ENCODE measurements at places on chromosomes 7 and 10. TPM values are rescaled to one million over a fixed set of nuclear protein-coding genes. Genes with fewer than 3 reads are reported as not detected.

BAMBI gene
- total RNA-seq = 35.4 TPM

DNA sequence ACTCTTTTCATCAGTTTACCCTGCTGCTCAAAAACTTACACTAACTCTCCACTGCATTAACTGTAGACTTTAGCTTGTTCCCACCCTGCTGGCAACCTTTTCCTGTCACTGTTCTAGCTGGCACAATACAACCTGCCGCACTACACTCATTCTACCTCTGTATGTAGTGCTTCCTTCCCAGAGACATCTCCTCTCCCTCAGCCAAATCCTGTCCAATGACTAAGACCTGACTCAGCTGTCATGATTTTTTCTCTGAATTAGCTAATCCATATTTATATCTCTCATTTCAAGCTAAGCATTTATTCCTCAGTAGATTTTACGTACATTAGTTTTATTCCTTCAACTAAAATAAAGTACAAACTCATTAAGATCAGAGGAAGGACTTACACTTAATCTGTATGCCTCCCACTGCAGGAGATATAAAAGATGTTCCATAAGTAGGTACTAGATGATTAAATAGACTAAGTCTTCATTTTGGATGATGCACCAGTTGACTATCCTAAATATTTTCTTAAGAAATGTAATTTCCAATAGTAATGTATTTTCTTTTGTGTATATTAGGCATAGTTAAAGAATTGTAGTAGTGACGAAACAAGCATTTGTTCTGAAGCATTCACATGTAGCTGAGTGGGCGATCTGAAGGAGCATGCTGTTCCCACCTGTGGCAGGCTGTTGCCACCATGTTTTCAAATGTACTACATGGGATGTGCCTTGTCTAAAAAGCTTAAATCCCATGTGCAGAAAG is 189.1 kb downstream of the SKAP2 start:
- no peaks in the 10 kb centered on the region for H3K27me3 ChIP-seq
- peaks cover 1% of the 10 kb centered on the region for H3K4me1 ChIP-seq
- no peak overlapping the region for H3K27ac ChIP-seq
- H3K36me3 ChIP-seq = no peaks in the 10 kb centered on the region

RBP4 gene
- 0.72 TPM for total RNA-seq

DNA sequence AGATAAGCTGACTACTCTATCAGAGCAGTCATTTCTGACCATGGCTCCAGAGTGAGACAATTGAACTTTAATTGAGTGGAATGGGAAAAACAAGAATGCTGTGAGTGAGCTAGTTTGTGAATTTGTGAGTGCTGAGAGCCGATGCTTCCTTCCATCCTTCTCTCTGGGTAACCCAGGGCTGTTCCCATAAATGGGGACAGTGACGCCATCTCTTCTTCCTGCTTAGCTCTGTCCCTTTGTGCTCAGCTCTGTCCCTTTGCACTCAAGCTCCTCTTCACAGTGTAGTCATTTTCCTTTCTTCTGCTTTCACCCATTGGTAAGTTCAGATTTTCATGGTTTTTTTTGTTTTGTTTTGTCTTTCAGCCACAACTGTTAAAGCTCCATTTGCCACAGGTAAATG is 24.4 kb downstream of the C10orf120 start:
- H3K36me3 ChIP-seq = no peaks in the 10 kb centered on the region
- no peaks in the 10 kb centered on the region for H3K4me1 ChIP-seq
- peaks cover 82% of the 10 kb centered on the region for H3K27me3 ChIP-seq
- H3K27ac ChIP-seq = no peak overlapping the region
- no peak for DNase-seq

DNA sequence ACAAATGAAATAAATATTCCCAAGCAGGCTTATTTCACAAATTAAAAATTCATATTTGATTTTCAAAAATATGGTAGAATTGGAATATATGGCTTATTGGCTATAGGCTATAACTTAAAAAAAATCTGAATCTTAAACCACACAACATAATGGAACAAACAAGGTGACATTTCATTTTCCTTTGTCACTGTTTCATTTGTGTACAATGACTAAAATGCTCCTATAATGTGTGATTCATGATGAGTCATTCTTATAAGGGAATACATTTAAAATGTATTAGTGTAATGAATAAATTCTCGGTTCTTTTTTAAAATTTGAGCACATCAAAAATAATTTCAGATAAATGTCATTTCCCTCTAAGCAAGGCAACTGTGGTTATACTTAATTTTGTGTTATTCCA is 148.0 kb upstream of the ANK3 start:
- H3K27ac ChIP-seq = no peak overlapping the region
- H3K4me3 ChIP-seq = no peak overlapping the region
- no peaks in the 10 kb centered on the region for H3K36me3 ChIP-seq
- DNase-seq = no peak
- peaks cover 7% of the 10 kb centered on the region for H3K4me1 ChIP-seq

DNA sequence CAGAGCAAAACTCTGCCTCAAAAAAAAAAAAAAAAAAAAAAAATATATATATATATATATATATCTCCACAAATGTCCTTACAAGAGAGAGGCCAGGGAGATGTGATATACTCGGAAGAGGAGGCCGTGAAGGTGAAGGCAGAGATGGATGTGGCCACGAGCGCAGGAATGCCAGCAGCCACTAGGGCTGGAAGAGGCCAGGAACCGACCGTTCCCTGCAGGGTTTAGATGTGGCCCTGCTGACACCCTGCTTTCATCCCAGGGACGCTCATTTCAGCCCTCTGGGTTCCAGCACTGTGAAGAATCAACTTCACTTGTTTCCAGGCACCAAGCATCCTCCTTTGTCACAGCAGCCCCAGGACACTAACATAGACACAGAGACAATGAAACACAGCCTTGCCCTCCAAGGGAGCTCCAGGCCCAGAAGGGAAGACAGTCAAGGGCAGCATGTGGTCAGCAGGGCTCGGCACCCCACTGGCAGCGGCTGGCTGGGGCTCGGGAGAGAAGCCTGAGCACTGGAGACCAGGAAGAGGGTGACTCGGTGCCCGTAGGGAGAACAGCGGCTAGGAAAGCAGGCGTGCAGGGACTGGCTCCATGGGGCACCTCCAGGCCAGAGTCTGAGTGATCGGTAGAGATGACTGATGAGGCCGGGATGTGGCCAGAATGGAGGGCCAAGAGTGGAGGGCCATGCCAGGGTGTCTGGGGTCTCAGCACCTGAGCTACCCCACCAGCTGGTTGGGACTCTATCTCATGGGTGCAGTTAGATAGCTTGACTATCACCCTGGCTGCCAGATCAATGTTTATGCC is 7.6 kb downstream of the WDR86 start:
- no peaks in the 10 kb centered on the region for H3K27me3 ChIP-seq
- no peak overlapping the region for H3K4me3 ChIP-seq
- DNase-seq = no peak

- H3K36me3 ChIP-seq = peaks cover 13% of the 10 kb centered on the region
- peaks cover 7% of the 10 kb centered on the region for H3K4me1 ChIP-seq
- H3K4me3 ChIP-seq = no peak overlapping the region
- DNase-seq = no peak
- no peaks in the 10 kb centered on the region for H3K27me3 ChIP-seq
Measured at GRCh38 chr7:158655931-158656441, 48.6 kb downstream of the NCAPG2 start.

DNA sequence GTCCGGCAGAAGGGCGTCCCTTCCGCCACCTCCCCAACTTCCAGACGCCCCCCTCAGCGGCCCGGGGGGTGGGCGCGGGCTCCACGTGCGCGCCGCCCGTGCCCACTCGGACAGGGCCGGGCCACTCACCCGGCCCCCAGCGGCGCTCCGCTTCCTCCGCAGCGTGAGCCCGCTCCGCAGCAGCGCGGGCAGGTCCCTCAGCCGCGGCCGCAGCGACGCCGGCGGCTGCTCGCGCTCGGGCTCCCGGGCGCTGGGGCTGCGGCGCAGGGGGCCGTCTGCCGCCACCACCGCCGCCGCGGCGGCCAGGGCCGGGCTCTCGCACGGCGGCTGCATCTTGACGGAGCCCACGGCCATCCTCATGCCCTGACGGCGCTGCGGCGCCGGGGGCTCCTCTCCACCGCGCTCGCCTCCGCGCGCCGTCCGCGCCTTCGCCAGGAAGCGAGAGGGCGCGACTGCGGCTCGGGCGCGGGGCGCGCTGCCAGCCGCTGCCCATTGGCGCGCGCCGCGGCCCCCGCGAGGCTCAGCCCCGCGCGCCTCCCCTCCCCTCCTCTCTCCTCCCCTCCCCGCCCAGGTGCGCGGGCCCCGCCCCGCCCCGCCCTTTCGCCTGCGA is at the start of gene RAPGEF5:
Gene RAPGEF5, minus strand, starts transcription at position 454 of the 610 bp plus-strand sequence. Its CDS starts 94 bp downstream, at position 360.
- H3K4me1 ChIP-seq = peaks cover 27% of the 10 kb centered on the region
- peak within 1 kb of the TSS; percentile 66 for H3K27ac ChIP-seq
- H3K4me3 ChIP-seq = peak within 1 kb of the TSS; percentile 87
- peaks cover 5% of the 10 kb centered on the region for H3K36me3 ChIP-seq

- H3K4me1 ChIP-seq = no peaks in the 10 kb centered on the region
- H3K36me3 ChIP-seq = no peaks in the 10 kb centered on the region
- no peak overlapping the region for H3K27ac ChIP-seq
- H3K4me3 ChIP-seq = no peak overlapping the region
Measured at GRCh38 chr10:22219308-22219707, 1.5 kb upstream of the EBLN1 start.

- no peaks in the 10 kb centered on the region for H3K4me1 ChIP-seq
- no peak overlapping the region for H3K27ac ChIP-seq
- DNase-seq = no peak
- H3K4me3 ChIP-seq = no peak overlapping the region
- no peaks in the 10 kb centered on the region for H3K27me3 ChIP-seq
Measured at GRCh38 chr7:45390180-45390579, 184.0 kb upstream of the ADCY1 start.

GRCh38 chr7:42238709-42239366 is 1.8 kb upstream of the GLI3 start:
- H3K4me1 ChIP-seq = peaks cover 10% of the 10 kb centered on the region
- no peak for DNase-seq
- H3K4me3 ChIP-seq = peak overlapping the region; percentile 82
- no peaks in the 10 kb centered on the region for H3K36me3 ChIP-seq

TDRD1 gene
- not detected for total RNA-seq

DNA sequence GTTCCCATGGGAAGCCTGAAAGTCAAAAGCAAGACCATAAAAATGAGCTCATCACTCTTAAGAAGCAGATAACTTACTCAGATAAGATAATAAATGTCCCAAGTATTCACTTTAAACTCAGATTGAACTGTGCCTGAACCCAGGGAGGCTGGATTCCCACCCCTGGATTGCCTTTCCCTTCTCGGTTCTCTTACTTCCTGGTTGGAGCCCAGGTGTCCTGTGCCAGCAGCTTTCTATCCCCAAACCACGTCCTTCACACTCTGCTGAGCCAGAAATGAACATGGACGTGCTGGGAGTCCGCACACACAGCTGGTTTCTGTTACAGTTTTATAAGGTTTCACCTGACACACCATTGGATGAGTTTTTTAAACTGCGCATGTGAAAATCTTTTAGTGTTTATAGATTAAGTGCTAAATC is 636.2 kb upstream of the IGFBP3 start:
- peaks cover 6% of the 10 kb centered on the region for H3K4me1 ChIP-seq
- no peaks in the 10 kb centered on the region for H3K27me3 ChIP-seq
- H3K36me3 ChIP-seq = no peaks in the 10 kb centered on the region

CEP55 gene
- 9.1 TPM for total RNA-seq

GRCh38 chr7:94395141-94396036 is 694 bp downstream of the COL1A2 start:
- H3K4me1 ChIP-seq = peaks cover 9% of the 10 kb centered on the region
- DNase-seq = no peak
- peaks cover 13% of the 10 kb centered on the region for H3K27me3 ChIP-seq
